ENCODE measurements at places on chromosomes 12 and 14.

- DNase-seq = no peak
Observed at GRCh38 chr12:81330480-81330879, 252.6 kb downstream of the ACSS3 start.

GRCh38 chr12:74370608-74371216, 166.9 kb upstream of the ATXN7L3B start:
- no peak for DNase-seq

DNA sequence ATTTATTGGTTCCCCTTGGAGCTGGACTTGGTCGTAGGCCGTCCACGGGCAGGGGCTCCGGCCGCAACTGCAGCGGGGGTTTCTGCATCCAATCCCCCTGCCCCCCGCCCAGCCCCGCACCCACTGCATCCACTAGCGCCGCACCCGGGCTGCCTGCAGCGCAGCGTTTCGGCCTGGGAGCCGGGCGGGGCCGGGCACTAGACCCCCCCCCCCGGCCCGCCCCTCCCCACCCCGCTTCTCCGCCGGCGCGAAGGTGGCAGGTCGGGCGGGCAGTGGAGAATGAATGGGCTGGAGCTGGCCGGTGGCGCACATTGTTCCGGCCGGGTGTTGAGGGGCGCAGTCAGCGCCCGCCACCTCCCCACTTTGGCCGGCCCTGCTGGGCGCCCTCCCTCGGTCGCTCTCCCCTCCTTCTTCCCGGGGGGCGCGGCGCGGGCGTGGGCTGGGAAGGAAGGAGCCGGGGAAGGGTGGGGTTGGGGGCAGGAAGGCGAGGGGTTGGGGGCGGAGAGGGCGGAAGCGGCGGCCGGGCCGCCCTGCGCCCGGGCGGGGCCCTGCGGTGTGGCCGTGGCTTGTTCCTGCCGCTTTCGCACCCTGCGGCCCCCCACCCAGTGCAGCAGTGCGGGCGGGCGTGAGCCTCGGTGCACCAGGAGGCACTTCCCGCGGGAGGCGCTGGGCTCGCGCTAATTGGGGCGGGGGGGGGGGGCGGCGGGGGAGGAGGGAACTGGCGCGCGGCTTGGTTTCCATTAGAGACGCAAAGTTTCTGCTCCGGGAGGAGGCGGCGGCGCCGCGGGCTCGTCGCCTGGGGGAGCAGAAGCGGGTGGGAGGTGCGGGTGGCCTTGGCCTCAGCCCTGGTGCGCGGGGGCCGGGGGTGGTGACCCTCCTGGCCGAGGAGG, 841 bp downstream of the CALM1 start:
- peak; percentile 73 for DNase-seq

DNA sequence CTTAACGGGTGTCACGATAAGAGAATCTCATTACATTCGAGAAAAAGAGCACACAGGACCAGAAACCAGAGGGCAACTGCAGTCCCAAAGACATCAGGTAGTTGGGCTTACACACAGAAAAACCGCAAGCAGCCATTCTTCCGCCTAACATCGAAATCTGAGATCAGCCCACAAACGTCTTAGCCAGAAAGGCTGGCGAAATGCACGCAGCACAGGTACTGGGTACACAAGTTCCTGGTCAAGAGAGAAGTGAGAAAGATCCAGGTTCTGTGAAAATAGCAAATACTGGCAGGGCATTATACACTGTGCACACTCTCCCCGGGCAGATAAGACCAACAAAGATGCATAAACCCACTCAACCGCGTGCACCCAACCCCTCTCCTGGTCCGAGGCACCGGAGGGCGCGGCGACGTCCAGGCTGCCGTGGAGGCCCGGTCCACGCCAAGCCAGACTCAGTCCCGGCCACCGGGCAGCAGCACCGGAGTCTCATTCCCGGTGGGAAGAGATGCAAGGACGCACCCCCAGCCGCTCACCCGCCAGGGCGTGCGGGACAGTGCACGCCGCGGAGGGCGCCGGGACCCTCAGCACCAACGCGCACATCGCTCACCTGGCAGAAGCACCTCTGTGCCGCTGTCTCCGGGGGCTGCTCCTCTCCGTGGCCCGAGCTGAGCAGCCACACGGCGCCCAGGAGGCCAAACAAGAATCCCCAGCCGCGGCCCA, 437 bp downstream of the ERO1A start:
- peak; percentile 75 for DNase-seq

DNA sequence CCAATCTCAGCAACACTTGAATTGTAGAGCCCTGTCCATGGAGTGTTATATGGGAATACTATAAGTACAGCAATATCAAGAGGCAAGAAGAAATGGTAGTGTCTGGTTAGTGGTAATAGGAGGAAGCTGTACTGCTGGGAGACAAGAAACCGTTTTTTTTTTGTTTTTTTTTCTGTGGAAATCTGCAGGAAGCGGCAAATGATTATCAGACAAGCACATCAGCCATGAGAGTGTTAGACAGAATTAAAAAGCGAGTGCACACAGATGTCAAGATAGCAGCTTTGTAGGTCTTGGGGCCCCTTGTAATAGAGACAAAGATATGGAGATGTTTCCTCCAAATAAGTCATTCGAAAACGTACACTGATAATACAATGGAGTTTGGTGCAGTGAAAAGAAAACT, 6.7 kb downstream of the TESPA1 start:
- DNase-seq = peak; percentile 79

GRCh38 chr12:85322715-85323114, 42.7 kb downstream of the ALX1 start:
- no peak for DNase-seq

DNA sequence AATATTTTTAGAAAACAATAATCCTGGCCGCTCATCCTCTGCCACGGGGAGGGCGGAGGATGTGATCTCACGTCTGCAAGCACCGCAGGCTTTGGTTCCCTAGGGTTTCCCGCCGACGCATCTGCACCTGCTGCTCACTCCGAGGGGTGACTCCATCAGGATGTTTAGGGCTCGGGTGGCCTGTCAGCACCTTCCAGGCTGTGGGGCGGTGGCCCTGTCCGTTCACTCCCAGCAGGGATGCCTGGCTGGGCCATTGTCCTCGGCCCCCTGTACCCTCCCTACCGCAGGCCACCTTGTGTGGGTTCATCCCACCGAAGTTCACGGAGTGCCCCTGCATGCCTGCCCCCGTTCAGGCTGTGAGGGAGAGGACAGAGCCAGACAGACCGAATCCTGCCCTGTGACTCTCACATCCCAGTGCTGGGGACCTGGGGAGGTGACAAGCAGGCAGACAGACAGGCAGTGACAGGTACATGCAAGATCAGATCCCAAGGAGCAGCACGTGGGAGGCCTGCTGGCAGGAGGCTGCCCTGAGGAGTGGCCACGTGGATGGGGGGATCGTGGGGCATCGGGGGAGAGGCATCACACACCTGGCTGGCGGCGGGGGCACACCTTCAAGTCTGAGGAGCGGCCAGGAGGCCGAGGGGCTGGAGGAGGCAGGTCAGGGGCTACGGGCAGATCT, 112.6 kb downstream of the ADGRD1 start:
- DNase-seq = no peak

DNA sequence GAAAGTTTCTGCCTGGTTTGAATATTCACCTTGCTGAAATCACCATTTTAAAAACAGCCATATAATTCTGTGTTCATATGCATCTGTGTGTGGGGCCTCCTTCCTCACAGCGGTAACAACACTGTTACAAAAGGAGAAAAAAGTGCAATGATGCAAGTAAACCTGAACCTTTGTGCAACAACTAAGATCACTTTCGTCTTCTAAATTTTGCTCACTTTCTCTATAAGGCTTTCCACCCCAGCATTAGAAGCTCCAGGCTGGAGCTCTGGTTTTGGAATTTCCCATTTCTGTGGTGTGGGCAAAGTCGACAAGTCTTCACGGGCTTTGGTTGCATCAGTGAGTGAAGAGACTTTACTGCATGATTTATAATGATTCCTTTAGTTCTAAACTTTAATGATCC, 18.4 kb downstream of the FGD6 start:
- no peak for DNase-seq

DNA sequence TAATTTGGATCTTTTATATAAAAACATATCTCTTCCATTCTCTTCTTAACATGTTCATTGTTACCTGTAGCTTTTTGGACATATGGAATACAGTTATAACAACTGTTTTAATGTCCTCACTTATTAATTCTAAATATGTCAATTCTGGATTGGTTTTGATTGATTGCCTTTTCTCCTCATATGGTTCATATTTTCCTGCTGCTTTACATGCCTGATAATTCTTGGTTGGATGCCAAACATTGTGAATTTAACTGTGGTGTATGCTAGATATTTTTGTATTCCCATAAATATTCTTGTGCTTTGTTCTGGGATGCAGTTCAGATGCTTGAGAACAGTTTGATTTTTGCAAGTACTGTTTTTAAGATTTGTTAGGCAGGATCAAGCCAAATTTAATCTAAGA, 10.8 kb downstream of the C14orf132 start:
- DNase-seq = no peak

- no peak for DNase-seq
Observed at GRCh38 chr12:80553316-80553715, 109.3 kb downstream of the PTPRQ start.

DNA sequence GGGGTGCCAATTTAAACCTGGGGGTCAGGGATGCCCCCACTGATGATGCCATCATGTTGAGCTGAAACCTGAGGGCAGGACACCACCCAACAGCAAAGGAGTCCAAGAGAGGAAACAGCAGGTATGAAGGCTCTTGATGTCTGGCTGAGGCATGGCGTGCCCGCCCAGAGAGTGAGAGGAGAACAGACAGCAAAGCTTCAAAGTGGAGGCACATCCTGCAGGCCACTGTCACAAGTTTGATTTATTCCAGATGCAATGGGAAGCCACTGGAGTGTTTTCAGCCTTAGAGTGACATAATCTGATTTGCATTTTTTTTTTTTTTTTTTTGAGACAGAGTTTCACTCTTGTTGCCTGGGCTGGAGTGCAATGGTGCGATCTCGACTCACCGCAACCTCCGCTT, 34.8 kb downstream of the IRF2BPL start:
- no peak for DNase-seq

DNA sequence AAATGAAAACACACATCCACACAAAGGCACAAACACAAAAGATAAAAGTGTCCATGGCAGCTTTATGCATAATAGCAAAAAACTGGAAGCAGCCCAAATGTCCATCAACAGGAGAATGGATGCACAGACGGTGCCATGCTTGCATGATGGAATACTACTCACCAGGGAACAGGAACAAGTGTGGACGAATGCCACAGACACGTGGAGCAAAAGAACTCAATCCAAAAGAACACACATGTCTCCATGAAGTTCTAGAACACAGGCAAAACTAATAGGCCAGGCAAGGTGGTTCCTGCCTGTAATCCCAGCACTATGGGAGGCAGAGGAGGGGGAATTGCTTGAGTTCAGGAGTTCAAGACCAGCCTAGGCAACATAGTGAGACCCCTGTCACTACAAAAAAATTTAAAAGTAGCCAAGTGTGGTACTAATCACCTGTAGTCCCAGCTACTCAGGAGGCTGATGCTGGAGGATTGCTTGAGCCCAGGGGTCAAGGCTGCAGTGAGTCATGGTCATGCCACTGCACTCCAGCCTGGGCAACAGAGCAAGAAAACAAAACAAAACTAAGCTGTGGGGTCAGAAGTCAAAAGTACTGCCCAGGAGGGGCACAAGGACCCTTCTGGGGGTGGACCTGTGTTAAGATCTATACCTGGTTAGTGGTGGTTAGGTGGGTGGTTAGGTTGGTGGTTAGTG, 7.3 kb upstream of the TMEM119 start:
- no peak for DNase-seq

- DNase-seq = no peak
Observed at GRCh38 chr12:54385251-54385914, 850 bp upstream of the ZNF385A start.

- DNase-seq = no peak
Observed at GRCh38 chr12:69241438-69242092, 2.2 kb downstream of the CPSF6 start.

- no peak for DNase-seq
Observed at GRCh38 chr12:7101047-7101693, 7.8 kb downstream of the C1RL start.

DNA sequence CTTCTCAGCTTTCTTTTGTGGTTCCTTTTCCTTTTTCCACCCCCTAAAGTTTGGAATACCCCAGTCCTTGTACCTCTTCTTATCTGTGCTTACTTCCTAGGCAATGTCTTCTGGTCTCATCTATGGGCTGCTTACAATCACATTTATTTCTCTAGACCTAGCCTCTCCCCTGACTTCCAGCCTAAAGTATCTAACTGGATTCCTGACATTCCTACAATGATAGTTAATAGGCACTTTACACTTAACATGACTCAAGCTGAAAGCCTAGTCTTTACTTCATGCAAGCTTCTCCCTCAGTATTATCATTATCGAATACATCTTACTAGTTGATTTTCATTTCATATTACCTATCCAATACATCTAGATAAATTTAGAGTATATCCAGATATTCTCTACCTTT, 21.2 kb downstream of the CLECL1 start:
- DNase-seq = no peak

GRCh38 chr12:25695574-25695973, 142.5 kb upstream of the LMNTD1 start:
- no peak for DNase-seq

- no peak for DNase-seq
Observed at GRCh38 chr12:41932470-41932991, 212.1 kb downstream of the GXYLT1 start.

DNA sequence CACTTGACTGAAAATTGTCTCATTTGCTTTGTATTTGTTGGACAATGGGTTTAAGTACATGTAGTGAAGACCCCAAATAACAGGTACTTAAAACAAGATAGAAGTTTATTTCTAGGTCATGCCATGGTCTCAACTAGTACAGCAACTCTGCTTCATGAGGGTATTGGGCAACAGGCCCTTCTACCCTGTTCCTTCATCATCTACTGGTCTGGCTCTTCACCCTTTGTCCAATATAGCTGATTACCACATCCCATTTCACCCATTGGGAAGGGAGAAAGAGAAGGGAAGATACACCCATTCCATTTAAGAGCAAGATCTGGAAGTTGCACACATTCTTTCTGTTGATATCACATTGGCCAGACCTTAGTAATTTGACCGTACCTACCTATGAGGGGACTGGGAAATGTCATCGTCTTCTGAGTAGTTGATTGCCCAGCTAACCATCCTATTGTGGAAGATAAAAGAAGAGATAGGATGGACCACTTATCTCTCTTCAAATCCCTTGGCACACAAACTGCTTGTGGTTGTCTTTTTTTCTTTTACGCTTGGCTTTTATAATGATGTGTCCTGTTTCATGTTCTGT, 104.6 kb downstream of the DIP2B start:
- DNase-seq = no peak

DNA sequence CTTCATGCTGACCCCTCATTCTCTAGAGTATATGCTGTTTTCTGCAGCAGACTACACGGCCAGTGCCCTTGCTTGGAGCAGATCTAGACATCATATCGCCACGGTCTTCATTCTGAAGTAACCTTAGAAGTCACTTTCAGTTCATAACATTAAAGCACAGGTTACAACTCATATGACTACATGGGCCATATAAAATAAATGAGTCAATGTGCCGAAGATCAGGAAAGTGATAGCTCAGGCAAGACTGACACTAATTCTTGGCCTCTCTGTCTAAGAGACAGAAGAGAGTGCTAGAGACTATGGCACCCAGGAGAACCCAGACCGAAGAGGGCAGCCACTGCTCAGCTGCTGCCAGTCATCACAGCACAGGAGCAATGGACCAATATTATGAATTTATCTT, 609.7 kb downstream of the DIO2 start:
- DNase-seq = no peak
